ENCODE measurements at places on chromosomes 7 and 10.

GRCh38 chr7:138021889-138022288 lies 20.0 kb upstream of the CREB3L2 start:
- DNase-seq: no peak

DNA sequence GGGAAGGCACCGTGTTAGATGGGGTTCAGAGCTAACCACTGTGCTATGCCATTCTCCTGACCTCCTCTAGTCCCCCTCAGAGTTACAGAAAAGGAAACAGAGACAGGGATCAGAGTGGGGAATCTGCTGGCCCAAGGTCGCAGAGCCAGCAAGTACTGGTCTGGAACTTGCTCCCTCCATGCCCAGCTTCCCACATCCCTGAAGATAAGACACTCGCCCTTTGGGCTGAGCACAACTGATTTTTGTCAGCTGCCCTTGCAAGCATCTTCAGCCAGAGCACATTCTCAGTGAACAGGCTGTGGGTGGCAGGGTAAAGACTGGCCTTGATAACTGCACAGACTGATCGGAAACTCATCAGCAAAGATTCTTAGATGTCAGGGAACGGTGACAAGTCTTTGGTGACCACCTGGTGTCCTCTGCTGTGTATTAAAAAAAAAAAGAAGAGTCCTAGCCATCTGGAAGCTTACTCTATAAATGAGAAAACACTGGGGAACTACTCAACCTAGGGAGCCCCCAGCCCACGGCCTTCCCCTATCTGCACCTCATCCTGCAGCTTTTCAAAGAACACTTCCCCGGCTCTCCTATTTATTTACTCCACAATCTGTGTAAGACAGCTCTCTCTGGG lies 1.3 kb upstream of the SORBS1 start:
- DNase-seq: no peak

- no peak for DNase-seq
These were observed 8.6 kb downstream of the STAM start for GRCh38 chr10:17652585-17652984.

DNA sequence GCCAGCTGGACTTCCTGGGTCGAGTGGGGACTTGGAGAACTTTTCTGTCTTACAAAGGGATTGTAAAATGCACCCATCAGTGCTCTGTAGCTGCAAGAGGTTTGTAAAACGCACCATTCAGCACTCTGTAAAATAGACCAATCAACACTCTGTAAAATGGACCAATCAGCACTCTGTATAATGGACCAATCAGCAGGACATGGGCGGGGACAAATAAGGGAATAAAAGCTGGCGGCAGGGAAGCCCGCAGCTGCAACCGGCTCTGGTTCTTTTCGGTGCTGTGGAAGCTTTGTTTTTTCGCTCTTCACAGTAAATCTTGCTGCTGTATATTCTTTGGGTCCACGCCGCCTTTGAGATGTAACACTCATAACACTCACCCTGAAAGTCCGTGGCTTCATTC lies 151.9 kb downstream of the GALNT17 start:
- DNase-seq: no peak

- DNase-seq: no peak
These were observed 412.2 kb upstream of the SORCS1 start for GRCh38 chr10:107576746-107577145.

GRCh38 chr10:5648494-5649457 lies 17.6 kb downstream of the ASB13 start:
- no peak for DNase-seq

GRCh38 chr7:13496976-13497375 lies 492.5 kb downstream of the ETV1 start:
- no peak for DNase-seq

- DNase-seq: no peak
These were observed 53.1 kb downstream of the INPP5A start for GRCh38 chr10:132590752-132591121.

GRCh38 chr10:66349726-66350125 lies 576.1 kb upstream of the LRRTM3 start:
- no peak for DNase-seq

GRCh38 chr7:119664601-119665000 lies 608.4 kb upstream of the KCND2 start:
- no peak for DNase-seq

Data from effector memory CD4-positive, alpha-beta T cell (primary cell).